ENCODE measurements at places on chromosomes 12 and 14.

DNA sequence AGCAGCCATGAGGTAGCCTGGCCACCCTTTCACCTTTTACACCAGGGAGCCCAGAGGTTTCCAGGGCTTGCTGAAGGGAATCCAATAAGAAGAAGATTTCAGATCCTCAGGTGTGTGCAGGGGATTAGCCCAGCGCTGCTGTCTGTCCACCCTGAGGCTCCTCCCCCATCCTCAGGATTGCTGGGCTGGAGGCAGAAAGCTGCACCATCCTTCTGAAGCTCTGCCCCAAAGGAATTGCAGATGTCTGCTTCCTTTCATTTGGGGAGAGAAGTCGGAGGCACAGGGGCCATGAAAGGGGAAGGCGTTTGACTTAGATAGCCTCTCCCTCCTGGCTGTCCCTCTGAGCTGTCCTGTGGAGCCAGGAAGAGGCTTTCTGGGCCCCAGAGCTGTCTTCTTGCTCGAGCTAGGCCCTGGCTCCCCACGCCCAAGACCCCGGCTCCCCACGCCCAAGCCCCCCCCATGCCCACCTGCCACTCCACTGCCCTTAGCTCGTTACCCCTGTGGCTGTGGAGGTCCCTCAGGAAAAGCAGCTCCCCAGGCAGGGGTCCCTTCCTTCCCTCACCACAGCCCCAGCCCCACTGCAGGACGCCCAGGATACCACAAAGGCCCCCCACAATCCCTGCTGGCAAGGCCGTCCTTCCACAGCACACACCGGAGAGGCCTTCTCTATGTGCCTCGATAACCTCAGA is 359.0 kb downstream of the CACNA1C start:
- peak; percentile 51 for DNase-seq

- no peak for DNase-seq
These were observed 28.6 kb upstream of the DNM1L start for GRCh38 chr12:32650508-32650907.

GRCh38 chr12:125330645-125331341 is 265.6 kb downstream of the AACS start:
- peak; percentile 34 for DNase-seq

DNA sequence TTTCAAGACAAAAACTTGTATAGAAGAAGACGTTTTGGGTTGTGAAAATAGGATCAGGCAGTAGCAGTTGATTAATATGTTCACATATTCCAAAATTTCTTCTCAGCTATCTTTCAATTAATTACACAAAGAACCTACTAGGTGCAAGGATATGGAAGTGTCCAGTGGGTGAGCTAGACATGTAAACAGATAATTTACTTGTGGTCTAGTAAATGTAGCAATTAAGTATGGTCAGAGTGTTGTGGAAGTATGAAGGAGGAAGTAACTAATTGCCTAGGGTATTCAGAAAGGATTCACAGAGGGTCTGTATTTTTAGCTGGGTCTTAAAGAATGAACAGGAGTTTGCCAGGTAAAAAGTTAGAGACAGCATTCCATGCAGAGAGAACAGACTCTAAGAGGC is 5.9 kb downstream of the GOLGA5 start:
- no peak for DNase-seq

GRCh38 chr14:94136575-94137331 is 7.3 kb upstream of the IFI27L2 start:
- DNase-seq: peak; percentile 68
